ENCODE measurements at places on chromosomes 12 and 14.
A peak's percentile ranks its signal among the peaks of the same experiment; 100 is the strongest.

GRCh38 chr12:109800536-109800935, 32.7 kb downstream of the TRPV4 start:
- DNase-seq, result no peak

DNA sequence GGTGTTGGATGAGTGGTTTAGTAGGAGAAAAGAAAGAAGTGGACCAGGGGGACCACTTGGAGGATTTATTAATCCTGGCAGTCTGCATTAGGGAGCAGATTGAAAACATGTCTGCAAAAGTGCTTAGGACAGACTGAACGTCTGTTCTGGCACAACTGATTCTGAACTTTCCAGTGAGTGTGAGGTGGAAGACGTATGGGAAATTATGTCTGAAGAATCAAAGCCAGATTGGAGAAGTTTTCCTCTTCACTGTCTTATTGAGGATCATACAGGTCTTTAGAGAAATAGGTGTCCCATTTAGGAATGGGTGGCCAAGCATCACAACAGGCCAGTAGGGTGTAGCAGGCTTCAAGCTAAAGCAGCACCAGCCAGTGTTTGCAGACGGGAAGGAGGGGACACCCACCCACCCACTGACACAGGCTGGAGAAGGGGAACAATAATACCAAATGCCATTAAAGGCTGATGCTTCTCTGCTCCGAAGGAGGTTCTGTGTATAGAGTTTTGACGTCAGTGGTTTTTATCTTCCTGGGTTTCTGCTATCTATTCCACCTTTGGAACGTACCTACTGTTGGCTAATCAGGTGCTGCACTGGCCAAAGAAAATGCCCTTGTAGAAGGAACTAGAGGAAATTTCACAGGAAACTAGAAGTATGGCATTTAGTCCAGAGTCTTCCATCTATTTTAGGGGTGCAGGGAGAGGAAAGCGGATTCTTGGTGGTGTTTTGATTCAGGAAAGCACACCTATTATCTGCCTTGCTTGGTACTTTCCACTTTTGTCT, 1.8 kb downstream of the SRRM4 start:
- no peak for DNase-seq

DNA sequence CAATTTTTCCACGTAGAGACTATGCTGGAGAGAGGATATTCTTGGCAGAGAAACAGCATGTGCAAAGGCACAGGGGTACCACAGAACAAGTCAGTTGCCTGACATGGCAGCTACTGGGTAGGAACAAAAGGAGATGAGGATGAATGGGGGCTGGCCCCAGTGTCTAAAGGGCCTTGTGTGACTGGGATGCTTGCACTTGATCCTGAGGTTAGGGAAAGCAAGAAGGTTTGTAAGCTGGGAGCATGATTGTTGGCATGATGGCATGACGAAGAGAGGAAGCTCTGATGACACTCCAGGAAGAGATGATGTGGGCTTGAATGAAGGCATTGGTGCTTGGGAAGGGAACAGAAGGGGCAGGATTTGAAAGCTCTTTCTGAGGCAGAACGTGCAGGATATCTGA, 139.1 kb downstream of the ZFP36L1 start:
- no peak for DNase-seq

- DNase-seq, result no peak
Measured at GRCh38 chr12:16163901-16164300, 113.6 kb downstream of the SLC15A5 start.

DNA sequence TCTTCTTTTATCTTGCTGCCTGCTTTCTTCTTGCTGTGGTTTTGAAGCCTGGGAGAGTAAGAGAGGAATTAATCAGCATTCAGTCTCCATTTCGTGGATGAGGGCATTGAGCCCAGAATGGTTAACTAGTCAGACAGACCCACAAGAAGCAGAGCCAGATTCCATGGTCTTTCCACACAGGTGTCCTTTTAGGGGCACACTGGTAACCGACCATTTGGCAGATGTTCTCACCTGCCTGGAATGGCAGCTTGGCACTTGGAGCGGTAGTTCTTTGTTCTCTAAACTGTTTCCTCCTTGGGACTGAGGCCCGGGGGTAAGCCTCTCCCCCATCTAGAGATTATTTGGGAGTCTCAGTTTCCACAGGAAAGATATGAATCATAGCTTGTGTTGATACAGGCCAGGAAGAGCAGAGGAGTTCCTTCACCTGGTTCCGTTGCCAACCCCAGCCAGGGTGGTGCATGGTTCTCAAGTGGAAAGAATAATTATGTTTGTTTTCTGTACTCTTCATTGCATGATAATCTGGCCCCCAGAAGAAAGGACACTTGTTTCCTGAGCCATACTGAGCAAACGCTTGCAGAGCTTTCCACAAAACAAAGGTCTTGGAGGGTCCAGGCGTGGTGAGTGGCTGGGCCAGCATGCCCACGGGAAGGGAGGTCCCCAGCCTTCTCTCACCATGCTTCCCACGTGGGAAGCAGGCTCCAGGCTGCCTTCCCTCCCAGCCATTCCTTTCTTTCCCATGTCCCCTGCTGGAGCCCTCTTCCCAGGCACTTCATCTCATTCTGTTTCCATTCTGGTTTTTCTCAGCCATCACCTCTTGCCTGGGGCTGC, 2.0 kb upstream of the KRT75 start:
- DNase-seq, result peak; percentile 90

DNA sequence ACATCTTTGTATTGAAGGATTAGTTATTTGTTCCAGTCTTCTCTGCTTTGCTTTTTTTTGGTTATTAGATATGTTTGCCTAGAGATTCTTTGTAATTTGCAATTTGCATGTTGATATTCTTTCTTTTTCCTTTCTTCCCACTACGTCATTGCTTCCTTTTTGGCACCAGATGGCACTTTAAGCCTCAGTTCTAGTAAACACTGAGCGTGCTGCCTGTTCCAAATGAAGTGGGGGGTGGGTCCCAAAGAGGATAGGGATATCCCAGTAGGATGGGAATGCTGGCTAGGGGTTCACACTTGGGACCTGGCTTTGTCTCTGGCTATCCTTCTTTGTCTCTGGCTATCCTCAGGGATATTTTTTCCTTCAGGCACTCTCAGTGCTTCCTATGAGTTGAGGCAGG, 17.0 kb downstream of the EAPP start:
- no peak for DNase-seq

- DNase-seq, result no peak
Measured at GRCh38 chr12:66279123-66279712, 23.1 kb upstream of the HELB start.

DNA sequence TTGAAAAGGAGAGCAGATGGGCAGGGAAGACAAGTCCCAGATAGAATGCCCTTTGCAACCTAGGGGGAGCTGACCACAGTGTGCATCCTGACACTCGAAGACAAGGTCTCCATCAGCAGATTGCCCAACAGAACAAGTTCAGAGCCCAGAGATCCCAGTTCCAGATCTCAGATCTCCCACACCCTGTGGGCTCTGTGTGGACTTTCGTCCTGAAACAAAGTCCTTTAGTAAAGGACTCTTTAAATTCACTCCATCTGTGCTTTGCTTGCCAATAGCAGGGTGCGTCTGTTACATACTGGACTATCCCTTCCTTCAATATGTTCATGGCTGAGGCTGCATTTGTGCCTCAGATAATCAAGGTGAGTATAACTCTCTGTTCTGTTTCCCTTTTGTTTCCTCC, 8.7 kb upstream of the C1RL start:
- DNase-seq, result no peak

DNA sequence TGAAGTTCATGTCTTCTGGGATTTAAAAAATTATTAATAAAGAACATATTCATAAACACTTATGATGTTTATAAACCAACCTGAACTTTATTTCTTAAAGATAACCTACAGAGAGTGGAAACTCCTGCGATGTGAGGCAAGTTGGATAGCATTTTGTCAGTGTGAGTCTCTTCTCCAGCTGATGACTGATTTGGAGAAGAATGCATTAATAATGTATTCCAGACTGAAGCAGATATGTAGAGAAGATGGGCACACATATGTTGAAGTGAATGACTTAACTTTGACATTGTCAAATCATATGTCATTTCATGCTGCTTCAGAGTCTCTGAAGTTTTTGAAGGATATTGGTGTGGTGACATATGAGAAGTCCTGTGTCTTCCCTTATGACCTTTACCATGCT, 7.3 kb downstream of the HELB start:
- no peak for DNase-seq

DNA sequence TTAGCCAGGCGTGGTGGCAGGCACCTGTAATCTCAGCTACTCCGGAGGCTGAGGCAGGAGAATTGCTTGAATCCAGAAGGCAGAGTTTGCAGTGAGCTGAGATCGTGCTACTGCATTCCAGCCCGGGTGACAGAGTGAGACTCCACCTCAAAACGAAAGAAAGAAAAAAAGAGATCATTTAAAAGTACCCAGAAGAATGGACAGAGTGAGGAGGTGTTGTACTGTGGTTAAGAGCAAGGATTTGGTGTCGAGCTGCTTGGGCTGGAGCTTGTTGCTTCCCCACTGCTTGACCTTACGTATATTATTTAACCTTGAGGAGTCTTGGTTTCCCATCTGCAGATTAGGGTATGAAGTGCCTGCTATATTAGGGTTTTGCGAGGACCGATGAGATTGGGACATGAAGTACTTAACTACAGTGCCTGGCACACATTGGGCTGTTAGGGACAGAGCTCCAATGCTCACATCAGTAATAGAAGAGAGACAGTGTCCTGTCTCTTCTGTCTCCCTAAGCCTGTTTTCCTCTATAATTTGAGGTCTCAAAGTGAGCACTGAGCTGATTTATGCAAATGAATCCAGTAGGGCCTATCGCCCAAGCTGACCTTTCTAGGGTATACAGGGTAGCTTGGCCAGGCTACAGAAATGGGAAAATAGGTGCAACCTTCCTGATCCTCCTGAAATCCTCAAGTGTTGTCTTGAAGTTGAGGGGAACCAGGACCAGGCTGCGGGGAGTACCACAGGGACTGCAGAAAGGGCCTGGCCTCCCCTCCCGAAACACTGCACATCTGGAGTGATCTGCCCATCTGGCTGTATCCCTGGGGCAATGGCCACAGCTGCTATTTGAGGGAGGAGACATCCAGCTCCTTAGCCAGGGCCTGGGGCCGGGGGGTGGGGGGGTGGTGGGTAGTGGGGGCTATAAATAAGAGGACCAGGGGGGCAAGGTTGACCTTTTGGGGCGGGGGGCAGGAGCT, 8.6 kb upstream of the HDAC7 start:
- DNase-seq, result no peak

- no peak for DNase-seq
Measured at GRCh38 chr14:81153187-81153586, 67.6 kb downstream of the GTF2A1 start.

DNA sequence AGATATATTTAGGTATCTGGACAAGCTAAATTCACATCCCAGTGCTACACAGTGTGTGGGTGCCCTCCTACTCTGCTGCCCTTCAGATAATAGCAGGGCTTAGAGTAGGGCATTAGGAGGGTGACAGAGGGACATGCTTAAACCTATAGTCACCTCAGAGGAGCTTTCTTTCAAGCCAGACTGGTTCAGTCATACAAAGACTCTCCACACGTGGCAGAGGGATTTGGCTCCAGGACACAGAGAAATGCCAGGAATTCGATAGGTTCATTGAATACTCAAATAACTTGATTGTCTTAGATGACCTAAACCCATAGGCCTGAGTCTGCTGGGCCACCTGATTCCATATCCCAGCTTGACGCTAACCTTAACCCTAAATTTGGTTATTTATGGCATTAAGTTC, 163.5 kb downstream of the TPH2 start:
- no peak for DNase-seq

DNA sequence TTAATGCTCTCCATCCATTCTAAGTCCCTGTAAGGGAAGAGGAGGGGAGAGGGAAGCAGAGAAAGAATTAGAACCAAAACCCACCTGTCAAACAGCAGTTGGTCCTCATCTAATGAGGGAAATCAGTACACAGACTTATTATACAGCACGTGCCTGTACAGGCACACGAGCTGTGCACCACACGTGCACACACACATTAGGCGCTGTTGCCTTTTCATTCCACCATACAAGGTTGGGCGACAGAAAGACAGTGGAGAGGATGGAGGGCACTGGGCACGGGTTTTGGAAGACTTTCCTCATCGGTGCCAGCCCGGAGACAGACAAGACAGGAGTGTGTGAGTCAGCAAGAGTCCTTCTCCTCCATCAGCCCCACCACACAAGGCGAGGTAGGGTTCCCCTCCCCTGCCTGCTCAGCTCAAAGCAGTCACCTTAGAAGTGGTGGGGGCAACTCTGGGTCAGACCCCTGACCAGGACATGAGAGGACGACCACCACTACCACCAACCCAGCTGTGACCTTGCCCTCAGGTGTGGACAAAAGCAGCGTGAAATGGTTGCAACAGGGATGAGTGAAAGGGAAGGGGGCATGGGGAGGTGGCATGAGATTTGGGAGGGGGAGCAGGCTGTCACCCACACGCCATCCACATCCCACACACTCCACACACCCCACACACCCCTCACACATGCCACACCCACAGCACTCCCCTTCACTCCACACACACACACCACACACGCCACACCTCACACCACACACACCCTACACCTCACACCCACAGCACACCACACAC, 80.7 kb downstream of the ACTN1 start:
- DNase-seq, result no peak

All from mammary epithelial cell (primary cell).